ENCODE measurements at places on chromosomes 6 and 20. TPM values are rescaled to one million over a fixed set of nuclear protein-coding genes. Genes with fewer than 3 reads are reported as not detected.
A peak's percentile ranks its signal among the peaks of the same experiment; 100 is the strongest.

GRCh38 chr6:46368169-46368536 is 123.1 kb downstream of the RCAN2 start:
- DNase-seq: no peak

DNA sequence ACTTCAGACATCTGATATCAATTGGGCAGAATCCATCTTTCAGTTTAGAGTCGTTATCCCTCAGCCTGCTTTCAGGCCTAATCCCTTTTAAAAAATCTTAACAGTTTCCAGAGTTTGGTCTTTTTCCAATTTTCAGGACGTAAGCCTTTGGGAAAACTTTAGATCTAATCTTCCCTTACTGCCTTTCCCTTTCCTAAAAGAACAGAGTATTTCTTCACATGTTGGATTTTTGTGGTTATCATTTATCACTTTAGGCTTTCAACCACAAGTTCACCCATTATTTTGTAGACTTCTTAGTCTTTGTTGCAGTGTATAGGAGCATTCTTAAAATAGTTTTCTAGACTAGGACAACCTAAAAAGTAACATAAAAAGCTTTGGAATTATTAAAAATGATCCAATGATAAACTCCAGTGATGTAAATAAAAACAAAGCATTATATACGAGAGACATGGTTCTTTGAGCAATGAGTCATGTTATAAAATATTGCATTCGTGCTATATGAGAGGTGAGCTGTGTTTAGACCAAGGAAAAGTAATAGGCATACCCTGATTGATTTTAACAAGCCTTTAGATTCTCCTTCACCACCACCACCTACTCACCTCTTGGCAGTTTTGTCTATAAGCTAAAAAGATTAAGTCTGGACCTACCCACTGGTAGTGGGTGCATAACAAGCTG is 90.4 kb upstream of the MCHR2 start:
- DNase-seq: no peak

- DNase-seq: no peak
These were observed 59.6 kb upstream of the DDR1 start for GRCh38 chr6:30824698-30825097.

DNA sequence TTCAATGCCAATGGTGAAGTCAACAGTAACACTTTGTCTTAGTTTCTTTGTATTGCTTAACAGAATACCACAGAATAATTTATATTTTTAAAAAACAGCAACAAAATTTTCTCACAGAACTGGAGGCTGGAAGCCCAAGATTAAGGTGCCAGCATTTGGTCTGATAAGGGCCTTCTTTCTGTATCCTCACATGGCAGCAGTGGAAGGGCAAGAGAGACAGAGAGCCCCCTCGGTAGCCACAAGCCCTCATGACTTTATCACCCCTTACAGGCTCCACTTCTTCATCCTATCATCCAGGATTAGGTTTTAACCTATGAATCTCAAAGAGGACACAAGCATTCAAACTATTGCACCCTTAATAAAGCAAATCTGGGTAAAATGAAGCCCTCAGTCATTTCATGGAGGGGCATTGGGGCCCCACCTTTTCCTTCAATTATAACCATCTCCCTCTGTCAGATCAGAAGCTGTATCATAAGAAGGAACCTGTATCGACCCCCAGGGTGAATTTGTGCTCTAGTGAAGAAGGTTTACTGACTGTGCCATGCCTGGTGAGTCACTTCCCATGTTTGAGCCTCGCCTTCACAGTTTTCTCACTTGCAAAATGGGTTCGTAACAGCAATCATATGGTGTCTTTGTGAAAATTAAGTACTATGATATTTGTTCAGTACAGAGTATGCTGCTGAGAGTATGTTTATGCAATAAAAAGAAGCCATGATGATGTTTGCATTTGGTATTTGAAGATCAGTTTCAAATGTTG is 178.2 kb downstream of the LRFN2 start:
- DNase-seq: no peak

DNA sequence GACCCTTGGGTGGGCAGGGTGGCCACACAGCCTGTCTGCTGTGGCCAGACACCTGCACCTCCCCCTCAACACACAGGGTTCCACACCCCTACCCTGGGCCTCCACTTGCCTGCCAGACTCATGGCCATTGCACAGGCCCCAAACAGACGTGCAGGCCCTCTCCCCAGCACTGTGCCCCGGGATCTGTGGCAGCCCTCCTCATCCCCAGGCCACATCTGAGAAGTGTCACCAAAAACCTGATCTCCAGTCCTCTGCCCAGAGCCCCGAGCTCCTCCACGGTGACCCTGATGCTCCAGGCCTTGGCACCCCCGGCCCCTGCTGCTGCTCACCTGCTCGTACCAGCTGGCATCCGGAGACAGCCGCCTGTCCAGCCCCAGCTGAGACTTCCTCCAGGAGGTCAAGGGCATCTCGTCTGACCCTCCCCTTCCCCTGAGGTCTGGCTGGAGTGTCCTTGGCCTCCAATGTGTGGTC is 160.1 kb downstream of the DLL1 start:
- DNase-seq: no peak

Gene TRIM38
- 0.41 TPM for total RNA-seq

Gene LAMA4
- total RNA-seq: 24.1 TPM

Gene PNRC1
- total RNA-seq: 72.6 TPM

DNA sequence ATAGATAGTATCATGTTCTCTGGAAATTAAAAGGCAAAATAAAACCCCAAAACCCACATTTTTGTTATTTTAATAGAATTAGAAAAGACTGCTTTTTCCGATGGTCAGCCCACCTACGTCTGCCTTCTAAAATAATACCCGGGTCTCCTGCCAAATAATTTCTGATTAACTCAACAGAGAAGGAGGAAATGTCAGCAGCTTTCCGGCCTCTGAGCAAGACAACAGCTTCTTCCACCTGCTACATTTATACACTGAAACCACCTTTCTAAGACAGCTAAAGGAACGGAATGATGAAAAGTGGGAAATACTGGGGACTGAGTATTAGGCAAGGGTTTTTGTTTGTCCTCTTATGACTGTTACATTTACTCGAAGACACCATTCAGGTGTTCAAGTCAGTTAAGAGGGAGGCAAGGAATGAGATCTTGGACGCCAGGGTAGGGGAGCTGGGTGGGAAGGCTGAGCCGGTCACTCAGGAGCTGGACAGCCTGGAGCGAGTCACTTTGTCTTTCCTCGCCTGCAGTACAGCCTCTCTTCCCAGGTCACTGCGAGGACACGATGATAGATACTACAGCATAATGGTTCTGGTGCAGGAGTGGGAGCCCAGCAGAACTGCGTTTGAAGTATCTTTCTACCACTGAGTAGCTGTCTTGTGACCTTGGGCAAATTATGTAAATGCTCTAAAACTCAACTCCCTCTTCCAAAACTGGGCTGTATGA is 96.3 kb upstream of the QKI start:
- no peak for DNase-seq

Gene OPN5
- not detected for total RNA-seq

Gene PLEKHG1
- 9.0 TPM for total RNA-seq

DNA sequence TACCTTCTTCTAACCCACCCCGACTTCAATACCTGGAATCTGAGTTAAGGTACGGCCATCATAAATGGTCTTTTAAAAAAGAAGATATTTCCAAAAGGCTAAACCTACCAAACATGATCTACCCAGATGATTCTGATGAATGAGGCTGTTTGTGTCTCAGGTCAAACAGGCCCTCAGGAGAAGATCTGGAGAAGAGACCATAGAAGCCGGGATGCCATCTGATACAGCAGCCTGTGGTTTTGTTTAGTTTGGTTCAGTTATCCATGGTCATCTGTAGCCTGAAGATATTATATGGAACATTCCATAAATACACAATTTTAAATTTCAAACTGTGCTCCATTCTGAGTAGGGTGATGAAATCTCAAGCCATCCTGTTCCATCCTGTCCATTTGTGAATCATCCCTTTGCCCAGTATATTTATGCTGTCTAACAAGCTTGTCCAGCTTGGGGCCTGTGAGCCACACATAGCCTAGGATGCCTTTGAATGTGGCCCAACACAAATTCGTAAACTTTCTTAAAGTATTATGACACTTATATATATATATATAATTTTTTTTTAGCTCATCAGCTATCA is 4.0 kb upstream of the CAP2 start:
- no peak for DNase-seq

DNA sequence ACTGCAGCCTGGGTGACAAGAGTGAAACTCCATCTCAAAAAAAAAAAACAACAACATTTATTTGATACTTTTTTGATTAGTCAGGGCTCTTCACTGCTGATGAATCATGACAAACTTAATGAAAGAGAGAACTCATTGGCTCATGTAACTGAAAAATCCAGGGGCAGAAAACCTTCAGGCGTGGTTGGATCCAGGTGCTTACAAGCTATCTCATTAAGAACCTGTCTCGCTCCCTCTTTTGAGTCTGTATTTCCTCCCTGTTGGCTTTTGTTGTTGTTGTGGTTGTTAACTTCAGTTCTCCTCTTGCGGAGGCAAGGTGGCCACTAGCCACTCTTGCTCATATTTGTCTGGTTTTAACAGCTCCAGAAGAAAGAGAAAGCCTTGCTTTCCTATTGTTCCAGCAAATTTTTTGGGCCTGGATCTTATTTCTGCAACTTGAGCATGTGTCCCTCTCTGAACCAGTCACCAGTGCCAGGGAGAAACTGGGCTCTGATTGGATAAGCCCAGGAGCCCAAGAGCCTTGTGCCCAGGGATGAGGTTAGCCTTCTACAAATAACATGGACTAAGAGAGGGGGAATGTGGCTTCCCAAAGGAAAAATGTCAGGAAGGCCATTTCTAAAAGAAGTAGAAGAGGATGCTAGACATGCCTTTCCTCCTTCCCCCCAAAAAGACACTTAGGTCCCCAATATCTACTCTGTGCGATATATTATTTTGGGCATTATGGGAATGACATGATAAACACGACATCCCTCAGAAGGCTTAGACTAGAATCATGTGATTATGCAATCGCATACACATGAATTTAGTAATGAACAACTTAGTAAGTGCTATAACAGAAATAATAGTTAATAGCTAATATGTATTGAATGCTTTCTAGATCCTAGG is 64.5 kb downstream of the PHACTR2 start:
- DNase-seq: no peak

DNA sequence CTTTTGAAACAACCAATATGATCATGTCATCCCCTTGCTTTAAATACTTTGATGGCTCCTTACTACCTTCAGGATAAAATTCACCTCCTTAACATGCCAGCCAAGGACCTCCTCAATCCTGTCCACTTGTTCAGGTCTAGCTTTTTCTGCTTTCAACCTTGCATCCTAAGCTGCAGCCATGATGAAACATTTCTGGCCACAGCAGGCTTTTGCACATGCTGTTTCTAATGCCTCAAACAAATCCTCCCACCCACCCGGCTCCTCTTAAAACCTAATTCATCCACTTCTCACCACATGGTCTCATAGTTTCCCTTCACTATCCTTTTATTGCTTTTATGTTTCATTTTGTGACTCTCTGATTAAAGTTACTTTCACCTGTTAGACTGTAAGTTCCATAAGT is 124.6 kb downstream of the MYB start:
- DNase-seq: no peak

Gene HLA-DPA1
- total RNA-seq: 1.6 TPM

DNA sequence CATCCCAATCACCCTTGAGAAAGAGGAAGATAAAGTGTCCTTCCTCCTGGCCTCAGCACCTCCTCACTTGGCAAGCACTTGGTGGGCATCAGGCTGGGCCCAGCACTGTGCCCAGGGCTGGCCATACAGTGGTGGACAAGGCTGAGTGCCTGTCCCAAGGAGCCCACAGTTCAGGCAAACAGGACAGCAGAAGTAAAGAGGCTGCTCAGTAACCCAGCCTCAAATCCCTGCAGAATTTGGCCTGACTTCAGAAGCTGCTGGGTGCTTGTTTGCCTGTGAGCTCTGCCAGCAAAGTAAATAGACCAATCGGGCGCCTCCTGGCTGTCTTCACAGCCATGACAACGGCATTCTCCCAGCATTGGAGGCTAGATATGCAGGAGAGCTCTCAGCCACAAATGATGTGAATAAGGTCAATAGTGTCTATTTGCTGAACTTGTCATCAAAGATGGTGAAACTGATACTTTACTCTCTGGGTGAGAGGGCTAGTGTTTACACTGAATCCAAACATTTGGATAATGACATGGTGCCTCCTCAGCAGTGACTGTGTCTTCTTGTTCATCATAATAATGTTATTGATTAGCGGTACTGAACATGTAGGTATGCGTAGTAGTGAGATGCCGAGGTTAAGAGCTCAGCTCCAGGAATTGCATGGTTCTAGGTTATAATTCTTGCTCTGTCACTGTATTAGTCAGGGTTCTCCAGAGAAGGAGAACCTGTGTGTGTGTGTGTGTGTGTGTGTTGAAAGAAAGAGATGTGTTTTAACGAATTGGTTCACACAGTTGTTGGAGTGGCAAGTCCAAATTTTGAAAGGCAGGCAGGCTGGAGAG is 36.9 kb upstream of the FANCE start:
- peak; percentile 68 for DNase-seq

Gene ARMH2
- not detected for total RNA-seq

GRCh38 chr6:168618546-168619315 is 177.7 kb downstream of the SMOC2 start:
- no peak for DNase-seq

Gene CST5
- not detected for total RNA-seq

- DNase-seq: no peak
These were observed 182.6 kb upstream of the NOX3 start for GRCh38 chr6:155638200-155638599.

GRCh38 chr6:3233321-3233720 is 5.9 kb upstream of the TUBB2B start:
- DNase-seq: no peak

Gene PSORS1C1
- total RNA-seq: not detected

DNA sequence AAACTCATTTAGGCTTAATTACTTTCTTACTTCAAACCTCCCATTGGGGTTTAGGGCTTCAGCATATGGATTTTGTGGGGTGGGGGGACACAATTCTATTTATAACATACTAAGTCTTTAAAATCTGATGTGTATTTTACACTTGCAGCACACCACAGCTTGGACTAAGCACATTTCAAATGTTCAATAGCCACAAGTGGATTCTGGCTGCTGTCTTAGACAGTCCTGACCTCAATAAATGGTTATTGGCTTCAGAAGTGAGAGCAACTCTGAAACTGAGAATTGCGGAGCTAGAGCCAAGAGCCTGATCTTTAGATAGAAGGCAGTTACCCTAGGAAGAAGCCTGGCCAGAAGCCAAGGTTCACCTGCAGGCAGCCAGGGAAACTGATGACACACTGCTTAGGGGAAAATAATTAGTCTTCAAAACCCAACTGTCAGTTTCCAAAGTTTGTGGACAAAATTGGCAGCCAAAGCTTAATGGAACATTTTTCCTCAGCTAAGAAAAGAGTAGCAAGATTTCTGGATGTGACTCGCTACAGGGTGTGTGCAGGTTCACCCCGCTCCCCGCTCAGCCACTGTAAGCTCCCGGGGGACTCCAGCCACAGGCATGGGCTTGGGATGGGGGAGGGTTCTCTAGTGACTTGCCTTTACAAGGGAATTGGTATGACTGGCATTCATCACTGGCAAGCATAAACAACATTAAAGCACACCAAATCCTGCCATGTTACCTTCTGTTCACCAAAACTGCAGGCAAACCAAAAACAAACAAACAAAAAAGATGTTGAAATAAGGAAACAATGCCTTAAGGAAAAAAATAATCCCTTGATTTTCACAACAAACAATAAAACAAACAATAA is 219.8 kb downstream of the TFAP2A start:
- no peak for DNase-seq

Gene ANGPT4
- total RNA-seq: not detected

GRCh38 chr6:165717732-165718465 is 54.9 kb upstream of the PDE10A start:
- DNase-seq: no peak

Gene PSMB9
- total RNA-seq: 0.82 TPM

Measured in frontal cortex (tissue), 4 donors.